ENCODE measurements at places on chromosomes 5 and 9.

DNA sequence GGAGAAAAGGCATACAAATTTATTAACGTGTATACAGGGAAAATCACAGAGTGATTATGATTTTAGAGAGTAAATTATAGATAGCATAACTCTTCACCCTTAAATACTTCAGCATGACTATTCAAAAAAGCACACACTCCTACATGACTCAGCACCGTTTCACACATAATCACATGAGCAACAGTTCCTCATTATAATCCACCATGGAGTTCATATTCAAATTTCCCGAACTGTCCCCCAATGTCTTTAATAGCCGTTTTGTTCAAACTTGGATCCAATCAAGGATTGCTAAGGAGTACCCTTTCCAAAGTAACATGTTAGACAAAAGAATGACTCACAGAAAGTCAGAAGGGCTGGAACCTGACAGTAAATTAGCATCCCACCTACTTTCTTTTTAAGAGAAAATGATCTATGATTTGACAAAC, 32.1 kb downstream of the RAPGEF1 start:
- DNase-seq, result no peak

GRCh38 chr9:111161015-111161415, 122.7 kb upstream of the LPAR1 start:
- no peak for DNase-seq

DNA sequence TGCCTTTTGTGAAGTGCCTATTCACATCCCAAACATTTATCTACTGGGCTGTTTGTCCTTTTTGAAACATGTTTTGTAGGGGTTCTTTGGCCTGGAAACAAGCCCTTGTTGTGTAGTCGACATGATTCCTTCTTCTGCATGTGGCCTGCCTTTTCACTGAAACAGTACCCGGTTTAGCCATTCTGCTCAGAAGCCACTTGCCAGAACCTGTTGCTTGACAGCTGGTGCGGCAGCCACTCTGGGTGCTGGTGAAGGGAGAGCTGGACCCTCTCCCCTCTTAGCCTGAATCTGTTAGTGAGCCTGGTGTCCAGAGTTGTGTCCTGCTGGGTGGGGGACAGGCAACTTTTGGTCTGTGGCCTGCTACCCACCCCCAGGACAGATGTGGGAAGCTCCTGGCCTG, 128.8 kb upstream of the CACNA1B start:
- DNase-seq, result no peak

GRCh38 chr5:175784230-175784629, 87.1 kb upstream of the CPLX2 start:
- DNase-seq, result no peak

- no peak for DNase-seq
Observed at GRCh38 chr9:78865737-78866136, 568.8 kb downstream of the PSAT1 start.

GRCh38 chr9:16510482-16510881, 360.0 kb downstream of the BNC2 start:
- no peak for DNase-seq

GRCh38 chr5:8299716-8300115, 430.8 kb downstream of the MTRR start:
- no peak for DNase-seq

DNA sequence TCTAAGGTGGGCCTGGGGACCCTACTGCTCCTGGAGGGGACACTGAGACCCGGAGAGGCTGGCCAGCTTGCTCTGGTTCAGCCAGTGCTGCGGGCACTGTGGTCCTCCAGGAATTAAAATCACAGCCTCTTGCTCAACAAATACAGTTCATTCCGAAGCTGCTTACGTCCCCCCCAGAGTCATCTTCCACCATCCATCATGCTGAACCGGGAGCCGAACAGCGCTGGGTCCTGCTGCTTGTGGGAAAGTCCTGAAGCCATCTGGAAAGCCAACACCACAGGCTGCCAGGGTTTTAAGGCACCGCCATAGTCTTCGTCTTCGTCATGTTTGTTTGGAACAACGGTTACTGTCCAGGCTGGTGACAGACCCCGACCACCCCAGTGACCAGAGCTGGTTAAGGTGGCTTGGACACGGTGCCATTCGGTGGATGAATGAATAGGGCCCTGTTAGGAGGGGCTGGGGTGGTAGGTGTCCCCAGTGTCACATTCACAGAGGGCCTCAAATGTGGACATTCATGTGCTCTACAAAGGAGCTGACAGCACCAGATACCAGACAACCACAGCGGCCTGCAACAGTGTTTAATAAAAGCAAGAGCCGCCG, 81.6 kb upstream of the PHYKPL start:
- DNase-seq, result no peak

DNA sequence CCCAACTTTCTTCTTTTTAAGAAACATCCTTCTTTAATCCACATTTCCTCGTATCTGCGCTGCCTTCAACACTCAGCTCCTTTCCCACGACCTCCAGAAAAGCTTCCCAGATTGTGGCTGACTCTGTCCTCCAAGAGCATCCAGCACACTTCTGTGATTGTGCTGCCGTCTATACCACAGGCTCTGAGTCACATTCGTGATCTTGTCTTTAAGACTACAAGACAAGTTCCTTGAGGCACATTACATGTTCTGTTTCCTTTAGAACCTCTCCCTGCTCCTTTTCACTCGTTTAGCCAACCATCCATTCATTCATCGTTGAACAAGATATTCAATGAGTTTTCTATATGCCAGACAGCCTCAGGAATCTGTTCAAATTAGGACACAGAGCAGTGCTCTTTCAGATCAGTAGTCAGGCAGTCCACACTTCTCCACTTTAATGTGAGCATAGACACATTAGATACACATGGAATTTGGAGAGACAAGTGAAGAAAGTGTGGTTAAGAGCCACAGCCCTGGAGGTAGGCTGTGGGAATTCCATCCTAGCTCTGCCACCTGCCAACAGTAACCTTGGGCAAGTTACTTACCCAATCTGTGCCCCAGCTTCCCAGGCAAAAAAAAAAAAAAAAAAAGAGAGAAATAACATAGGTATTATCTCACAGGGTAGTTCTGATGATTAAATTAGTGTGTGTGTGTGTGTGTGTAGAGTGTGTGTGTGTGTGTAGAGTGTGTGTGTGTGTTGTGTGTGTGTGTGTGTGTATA, 18.9 kb downstream of the WHRN start:
- no peak for DNase-seq

GRCh38 chr9:118324706-118325105, 620.5 kb downstream of the TLR4 start:
- DNase-seq, result no peak

GRCh38 chr5:38422622-38423021, 133.8 kb downstream of the LIFR start:
- no peak for DNase-seq

DNA sequence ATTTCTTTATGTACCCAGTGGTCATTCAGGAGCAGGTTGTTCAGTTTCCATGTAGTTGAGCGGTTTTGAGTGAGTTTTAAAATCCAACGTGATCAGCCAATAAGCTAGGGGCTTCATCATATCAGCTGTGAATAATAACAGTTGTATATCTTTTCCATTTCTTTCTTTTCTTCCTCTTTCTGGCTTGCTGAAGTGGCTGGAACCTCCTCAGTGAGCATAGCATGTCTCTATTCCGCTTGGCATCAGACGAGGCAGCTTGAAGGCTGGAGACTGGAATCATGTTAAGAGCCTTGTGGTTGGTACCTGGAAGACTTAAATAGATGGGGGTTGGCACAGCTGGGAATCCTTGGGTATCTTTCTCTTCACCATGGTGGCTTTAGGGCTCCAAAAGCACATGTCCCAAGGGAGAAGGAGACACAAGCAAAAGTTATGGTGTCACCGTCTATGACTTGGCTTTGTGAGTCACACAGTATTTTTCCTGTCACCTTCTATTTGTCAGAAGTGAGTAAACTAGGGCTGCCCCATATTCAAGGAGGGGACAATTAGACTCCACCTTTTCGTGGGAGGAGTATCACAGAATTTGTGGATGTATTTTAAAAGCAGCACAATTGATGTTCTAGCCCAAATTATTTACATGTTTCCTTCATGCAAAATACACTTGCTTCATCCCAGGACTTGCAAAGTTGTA, 38.0 kb upstream of the RETREG1 start:
- DNase-seq, result no peak

- DNase-seq, result no peak
Observed at GRCh38 chr9:81363916-81364480, 325.3 kb downstream of the TLE1 start.

DNA sequence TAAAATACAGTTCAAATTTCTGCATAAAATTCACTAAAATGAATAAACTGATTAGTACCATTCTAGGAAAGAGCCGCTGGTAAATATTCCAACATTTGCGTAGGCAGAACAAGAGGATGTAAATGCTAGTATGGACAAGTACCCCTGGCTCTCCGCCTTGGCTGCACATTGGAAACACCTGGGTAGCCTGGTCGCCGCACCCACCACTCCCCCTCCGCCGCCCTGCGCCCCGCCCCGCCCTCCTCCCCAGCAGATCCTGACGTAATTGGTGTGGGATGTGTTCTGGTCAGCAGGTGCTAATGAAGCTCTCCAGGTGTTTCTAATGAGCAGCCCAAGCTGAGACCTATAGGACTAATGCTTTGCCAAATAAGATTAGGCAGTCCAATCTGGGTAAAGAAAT, 225.7 kb downstream of the FRMD3 start:
- no peak for DNase-seq

DNA sequence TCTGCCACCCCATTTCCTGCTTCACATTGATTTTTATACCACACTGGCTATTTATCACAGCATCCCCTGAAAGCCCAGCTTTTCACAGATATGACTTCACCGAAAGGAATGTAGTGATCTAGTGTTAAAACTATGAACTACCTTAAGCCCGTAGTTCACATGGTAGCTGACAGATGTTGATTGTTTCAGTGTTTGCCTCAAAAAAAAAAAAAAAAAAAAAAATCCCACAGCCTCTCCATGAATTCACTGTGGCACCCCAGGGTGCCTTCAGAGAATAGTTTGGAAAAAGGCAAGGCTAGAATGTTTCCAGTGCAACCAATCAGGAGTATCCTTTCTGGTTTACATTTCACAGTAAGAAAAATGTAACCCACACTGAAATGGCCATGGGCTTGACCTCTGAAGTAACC, 37.1 kb downstream of the GLIS3 start:
- no peak for DNase-seq

DNA sequence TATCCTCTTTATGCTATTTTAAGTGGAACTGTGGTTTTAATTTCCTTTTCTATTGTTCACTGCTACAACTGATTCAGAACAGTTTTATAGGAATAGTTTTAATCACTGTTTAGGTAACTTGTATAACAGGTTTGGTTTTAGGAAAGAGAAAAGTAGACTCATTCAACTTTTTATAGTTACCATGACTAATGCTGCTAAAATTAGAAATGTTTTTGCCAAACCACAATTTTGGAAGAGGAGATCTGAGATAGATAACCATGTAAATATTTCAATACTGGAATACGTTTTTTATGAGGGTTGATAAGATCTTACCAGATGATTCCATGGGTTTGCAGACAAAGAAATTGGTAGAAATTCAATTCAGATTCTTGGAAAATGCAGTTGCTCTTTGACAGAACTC, 404.6 kb upstream of the ARRDC3 start:
- no peak for DNase-seq

- no peak for DNase-seq
Observed at GRCh38 chr5:91332267-91333045, 50.7 kb downstream of the ARRDC3 start.

GRCh38 chr5:171149772-171150171, 159.3 kb upstream of the TLX3 start:
- DNase-seq, result no peak

GRCh38 chr9:107190061-107190935, 92.8 kb upstream of the RAD23B start:
- DNase-seq, result no peak

DNA sequence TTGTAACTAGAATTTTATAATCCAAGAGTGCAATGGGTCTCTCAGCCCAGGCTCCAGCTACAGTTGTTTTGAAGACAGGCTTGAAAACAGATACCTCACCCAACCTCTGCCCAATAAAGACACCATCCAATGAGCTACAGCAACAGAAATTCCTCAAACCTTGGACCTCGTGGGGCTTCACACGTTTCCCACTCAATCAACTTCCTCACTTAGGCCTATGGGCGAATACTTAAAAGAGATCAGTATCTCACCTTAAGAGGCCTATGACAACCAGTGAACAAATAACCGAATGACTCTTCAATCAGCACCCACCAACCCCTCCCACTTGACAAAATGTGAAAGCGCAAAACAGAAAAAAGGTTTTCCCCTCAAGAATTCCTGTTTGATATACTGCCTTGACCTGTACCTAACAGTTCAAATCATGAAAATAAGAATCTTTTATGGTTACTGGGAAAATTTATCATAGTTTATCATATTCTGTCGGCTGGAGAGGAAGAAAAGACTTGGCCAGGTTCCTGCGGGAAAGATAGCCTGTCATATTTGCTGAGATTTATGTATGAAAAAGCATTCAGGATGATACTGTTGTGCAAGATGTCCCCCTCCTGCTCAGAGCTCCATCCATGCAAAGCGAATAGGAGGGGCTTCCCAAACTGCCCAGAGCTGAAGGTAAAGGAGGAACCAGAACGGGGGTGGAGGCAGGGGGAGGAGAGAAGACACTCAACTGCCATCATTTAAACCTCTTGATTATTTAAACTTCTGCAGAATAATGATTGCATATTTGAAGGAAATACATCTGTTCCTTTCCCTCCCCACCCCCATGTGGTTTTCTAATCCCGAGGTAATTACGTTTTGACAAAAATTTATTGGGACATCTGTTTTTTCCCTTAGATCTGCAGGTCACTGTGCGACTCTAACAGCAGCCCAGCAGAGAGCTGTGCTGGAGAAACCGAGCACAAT, 256.3 kb downstream of the NFIB start:
- no peak for DNase-seq

- DNase-seq, result no peak
Observed at GRCh38 chr5:64603676-64604075, 86.6 kb upstream of the SHISAL2B start.

DNA sequence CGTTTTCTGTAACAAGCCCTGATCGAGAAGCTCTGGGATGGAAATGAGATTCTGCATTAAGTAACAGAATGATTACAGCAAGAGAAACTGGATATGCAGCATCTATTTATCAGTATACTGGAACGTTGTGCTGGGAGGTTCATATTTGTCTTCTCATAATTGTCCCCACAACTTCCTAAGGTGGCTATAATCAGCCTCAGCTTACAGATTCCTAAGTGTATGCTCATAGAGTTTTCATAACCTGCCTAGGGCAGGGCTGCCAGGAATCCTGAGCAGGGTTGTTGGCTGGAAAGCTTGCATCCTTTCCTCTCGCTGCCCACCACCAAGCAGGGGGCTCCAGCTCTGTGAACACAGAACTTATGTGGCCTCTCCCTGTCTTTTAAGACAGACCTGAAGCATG, 70.2 kb downstream of the FNBP1 start:
- no peak for DNase-seq

GRCh38 chr9:113556877-113557593, 93.5 kb downstream of the RGS3 start:
- DNase-seq, result no peak

DNA sequence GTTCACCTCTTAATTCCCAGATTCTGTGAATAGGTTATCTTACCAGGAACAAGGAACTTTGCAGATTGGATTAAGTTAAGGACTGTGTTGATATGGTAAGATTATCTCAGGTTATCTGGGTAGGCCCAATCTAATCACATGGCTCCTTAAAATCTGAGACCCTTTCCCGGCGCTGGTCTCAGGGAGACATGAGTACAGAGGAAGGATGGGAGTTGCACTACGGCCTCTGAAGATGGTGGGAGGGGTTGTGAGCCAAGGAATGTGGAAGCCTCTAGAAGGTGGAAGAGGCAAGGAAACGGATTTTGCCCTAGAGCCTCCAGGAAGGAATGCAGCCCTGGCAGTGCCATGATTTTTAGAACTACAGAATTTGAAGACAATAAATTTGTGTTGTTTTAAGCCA, 95.1 kb downstream of the AK8 start:
- no peak for DNase-seq

All from stimulated activated CD8-positive, alpha-beta memory T cell treated with anti-CD3 and anti-CD28 coated beads, Interleukin-7, amount 100 ng/mL, for 1 hour (primary cell).